SHP77 treated with DMSO at 0.1 percent for 48 hours (cell line): ENCODE measurements at places on chromosomes 4 and X.

DNA sequence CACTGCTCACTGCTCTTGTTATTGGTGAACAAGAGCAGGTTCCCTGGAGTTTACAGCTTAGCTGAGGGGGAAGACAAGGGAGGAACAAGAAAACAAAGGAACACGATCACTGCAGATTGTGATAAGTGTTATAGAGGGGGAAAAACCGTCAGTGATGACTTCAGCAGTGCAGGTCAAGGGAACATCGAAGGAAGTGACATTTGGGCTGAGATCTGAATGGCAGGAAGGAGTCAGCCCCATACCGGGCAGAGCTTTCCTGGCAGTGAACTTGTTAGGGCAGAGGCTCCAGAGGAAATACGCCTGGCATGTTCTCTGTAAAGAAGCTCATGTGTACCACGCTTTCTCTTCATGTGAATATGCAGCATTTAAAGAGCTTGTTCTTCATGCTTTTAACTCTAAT lies 78.1 kb downstream of the LDB2 start:
- no peak for DNase-seq

GRCh38 chrX:9701790-9702189 lies 63.9 kb downstream of the GPR143 start:
- no peak for DNase-seq

DNA sequence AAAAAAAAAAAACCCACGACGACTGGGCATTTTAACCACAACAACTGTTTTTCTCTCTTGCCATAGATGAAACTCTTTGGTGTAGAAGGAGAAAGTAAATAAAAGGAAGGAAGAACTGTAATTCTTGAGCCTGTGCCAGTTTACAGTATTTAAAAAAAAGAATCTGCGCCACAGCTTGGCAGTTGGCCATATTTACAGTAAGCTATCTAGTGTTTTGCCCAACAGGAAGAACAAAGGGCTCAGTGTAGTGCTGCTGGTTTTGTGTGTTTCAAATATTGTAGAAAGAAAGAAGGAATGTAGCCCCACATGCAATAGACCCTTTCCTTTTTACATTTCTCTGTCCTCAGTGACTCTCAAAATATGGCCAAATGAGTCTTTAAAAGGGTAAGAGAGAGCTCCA lies 66.1 kb downstream of the NR3C2 start:
- DNase-seq = peak; percentile 18

GRCh38 chr4:96471956-96472867 lies 632.3 kb downstream of the PDHA2 start:
- no peak for DNase-seq
